ENCODE measurements at places on chromosomes 6 and 20. TPM values are rescaled to one million over a fixed set of nuclear protein-coding genes. Genes with fewer than 3 reads are reported as not detected.

The LPIN3 gene
- 0.56 TPM for total RNA-seq

The BTNL2 gene
- total RNA-seq = not detected

The POM121L2 gene
- total RNA-seq = not detected

The TINAG gene
- total RNA-seq = not detected

The PI16 gene
- total RNA-seq = 2.1 TPM

The GRM4 gene
- 0.03 TPM for total RNA-seq

The TNF gene
- not detected for total RNA-seq

The DPPA5 gene
- total RNA-seq = not detected

The DSN1 gene
- total RNA-seq = 5.8 TPM

The LY6G6C gene
- total RNA-seq = not detected

The CTCFL gene
- not detected for total RNA-seq

The UBE3D gene
- 3.5 TPM for total RNA-seq

The HLA-DMB gene
- total RNA-seq = 4.4 TPM

The MC3R gene
- not detected for total RNA-seq

The C6orf62 gene
- 24.1 TPM for total RNA-seq

The EDN1 gene
- 9.0 TPM for total RNA-seq

The BPIFA1 gene
- total RNA-seq = not detected

The GJA10 gene
- not detected for total RNA-seq

The ZGPAT gene
- 13.4 TPM for total RNA-seq

The PDYN gene
- total RNA-seq = not detected

The STMND1 gene
- not detected for total RNA-seq

The GSTA2 gene
- total RNA-seq = not detected

The OR2J3 gene
- not detected for total RNA-seq

The CASS4 gene
- 0.72 TPM for total RNA-seq

The TBX18 gene
- total RNA-seq = 1.0 TPM

The NEURL2 gene
- total RNA-seq = 6.6 TPM

The MCUR1 gene
- 10.2 TPM for total RNA-seq

The KCNK15 gene
- total RNA-seq = not detected

The RRP36 gene
- total RNA-seq = 64.3 TPM

The PLA2G7 gene
- total RNA-seq = not detected

The CEP250 gene
- 13.3 TPM for total RNA-seq

Measured in gastrocnemius medialis (tissue), 4 donors.